SJSA1 (cell line): ENCODE measurements at places on chromosomes 2 and 18. TPM values are rescaled to one million over a fixed set of nuclear protein-coding genes. Genes with fewer than 3 reads are reported as not detected.
A peak's percentile ranks its signal among the peaks of the same experiment; 100 is the strongest.

- H3K4me3 ChIP-seq: no peak overlapping the region
- peaks cover 8% of the 10 kb centered on the region for H3K4me1 ChIP-seq
- H3K27me3 ChIP-seq: no peaks in the 10 kb centered on the region
- no peaks in the 10 kb centered on the region for H3K36me3 ChIP-seq
- DNase-seq: no peak
Observed at GRCh38 chr18:55220523-55220922, 261.3 kb upstream of the CCDC68 start.

DNA sequence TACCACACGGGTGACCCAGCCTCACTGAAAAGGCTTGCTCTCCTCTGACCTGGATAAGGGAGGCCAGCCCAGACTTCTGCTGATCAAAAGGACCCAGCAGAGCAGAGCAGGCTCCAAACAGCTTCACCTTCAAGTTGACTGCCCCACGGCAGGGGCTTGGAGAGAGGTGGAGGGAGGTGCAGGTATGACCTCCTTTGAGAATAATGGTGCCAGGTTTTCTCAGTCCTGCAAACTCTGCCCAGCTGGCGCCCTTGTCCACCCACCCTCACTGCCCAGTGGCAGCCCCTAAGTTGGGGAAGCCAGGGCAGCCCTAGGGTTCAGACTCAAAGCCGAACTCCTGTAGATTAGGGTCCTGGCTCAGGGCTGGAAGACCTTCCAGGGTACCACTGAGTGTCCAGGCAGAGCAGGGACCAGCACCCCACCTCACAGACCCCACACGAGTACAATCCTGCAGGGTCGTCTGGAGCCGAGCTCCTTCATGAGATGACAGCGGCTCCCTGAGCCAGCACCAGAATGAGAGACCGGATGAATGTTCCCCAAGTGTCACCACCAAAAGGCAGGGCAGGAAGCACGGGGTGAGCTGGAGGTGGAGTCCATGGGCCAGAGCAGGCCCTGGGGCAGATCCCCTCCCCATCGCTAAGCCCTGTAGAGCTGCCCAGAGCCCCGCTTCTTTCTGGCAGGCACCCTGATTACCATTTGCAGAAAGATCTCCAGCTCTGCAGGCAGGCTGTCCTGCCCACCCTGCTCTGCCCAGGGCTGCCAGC is 3.6 kb upstream of the GPC1 start:
- H3K27me3 ChIP-seq: no peaks in the 10 kb centered on the region
- peak; percentile 32 for DNase-seq
- H3K36me3 ChIP-seq: peaks cover 3% of the 10 kb centered on the region; the same call in 1 of the 2 replicates
- peaks cover 26% of the 10 kb centered on the region for H3K4me1 ChIP-seq

- no peak overlapping the region for H3K4me3 ChIP-seq
- no peak overlapping the region for H3K27ac ChIP-seq
- peaks cover 22% of the 10 kb centered on the region for H3K4me1 ChIP-seq
- DNase-seq: no peak
- H3K36me3 ChIP-seq: peaks cover 7% of the 10 kb centered on the region; the same call in 1 of the 2 replicates
- H3K27me3 ChIP-seq: no peaks in the 10 kb centered on the region
Observed at GRCh38 chr2:43524177-43524965, 71.5 kb downstream of the THADA start.

DNA sequence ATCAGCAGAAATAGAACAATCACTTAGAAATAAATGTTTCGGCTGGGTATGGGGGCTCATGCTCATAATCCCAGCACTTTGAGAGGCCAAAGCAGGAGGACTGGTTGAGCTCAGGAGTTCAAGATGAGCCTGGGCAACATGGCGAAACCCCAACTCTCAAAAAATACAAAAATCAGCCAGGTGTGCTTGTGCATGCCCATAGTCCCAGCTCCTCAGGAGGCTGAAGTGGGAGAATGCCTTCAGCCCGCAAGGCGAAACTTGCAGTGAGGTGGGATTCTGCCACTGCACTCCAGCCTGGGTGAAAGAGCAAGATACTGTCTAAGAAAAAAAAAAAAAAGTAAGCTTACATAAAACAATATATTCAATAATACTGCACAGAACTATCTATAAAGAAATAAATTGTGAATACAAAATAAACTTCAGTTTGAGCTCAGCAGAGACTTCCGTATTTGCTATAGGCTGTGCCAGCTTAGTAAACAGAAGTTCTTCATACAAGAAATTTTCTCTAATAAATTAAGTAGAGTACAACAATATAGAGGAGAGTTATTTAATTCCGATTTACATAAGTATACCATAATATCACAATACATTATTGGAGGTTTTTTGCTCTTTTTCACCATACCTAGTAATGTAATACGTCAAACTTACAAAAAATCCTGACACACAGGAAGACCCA is 43.6 kb downstream of the SRBD1 start:
- no peak overlapping the region for H3K4me3 ChIP-seq
- H3K27me3 ChIP-seq: no peaks in the 10 kb centered on the region
- peaks cover 4% of the 10 kb centered on the region; the same call in 1 of the 2 replicates for H3K4me1 ChIP-seq
- H3K36me3 ChIP-seq: peaks cover 3% of the 10 kb centered on the region; the same call in 1 of the 2 replicates

DNA sequence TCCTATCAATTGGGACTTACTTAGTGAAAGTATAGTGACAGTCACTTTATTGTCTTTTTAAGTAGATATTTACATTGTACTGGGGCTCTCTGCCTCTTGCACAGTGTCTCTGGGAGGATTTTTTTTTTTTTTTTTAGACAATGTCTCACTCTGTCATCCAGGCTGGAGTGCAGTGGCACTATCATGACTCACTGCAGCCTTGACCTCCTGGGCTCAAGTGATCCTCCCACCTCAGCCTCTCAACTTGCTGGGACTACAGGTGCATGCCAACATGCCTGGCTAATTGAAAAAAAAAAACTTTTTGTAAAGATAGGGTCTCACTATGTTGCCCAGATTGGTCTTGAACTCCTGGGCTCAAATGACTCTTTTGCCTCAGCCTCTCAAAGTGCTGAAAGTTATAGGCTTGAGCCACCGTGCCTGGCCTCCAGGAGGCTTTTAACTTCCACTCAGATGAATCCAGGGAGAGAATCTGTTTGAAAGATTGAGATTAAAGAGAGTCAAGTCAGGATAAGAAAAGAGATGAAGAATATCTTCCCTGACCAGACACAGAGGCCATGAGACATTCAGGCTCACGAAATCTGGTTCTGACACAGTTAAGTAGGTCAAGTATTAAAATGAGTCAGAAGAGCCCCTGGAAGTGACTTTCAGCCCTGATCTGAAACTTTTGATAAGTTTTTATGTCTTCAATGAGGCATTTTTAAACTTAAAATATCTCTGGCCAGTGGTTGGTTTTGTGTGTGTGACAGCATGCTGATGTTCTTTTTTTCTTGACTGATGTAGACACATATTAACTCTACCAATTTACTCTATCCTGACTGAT is 18.3 kb downstream of the ARHGEF33 start:
- DNase-seq: no peak
- no peaks in the 10 kb centered on the region for H3K27me3 ChIP-seq
- no peaks in the 10 kb centered on the region for H3K4me1 ChIP-seq

- H3K36me3 ChIP-seq: peaks cover 15% of the 10 kb centered on the region
- peaks cover 26% of the 10 kb centered on the region for H3K4me1 ChIP-seq
- DNase-seq: peak; percentile 48
- H3K4me3 ChIP-seq: peak overlapping the region; percentile 91
- peak overlapping the region; percentile 79 for H3K27ac ChIP-seq
Observed at GRCh38 chr2:191246820-191247380, 1.7 kb downstream of the MYO1B start.

GRCh38 chr2:73091164-73091563 is 19.7 kb upstream of the SFXN5 start:
- no peak overlapping the region for H3K27ac ChIP-seq
- H3K27me3 ChIP-seq: no peaks in the 10 kb centered on the region
- DNase-seq: no peak
- peaks cover 26% of the 10 kb centered on the region for H3K36me3 ChIP-seq
- peaks cover 29% of the 10 kb centered on the region for H3K4me1 ChIP-seq
- H3K4me3 ChIP-seq: no peak overlapping the region

DNA sequence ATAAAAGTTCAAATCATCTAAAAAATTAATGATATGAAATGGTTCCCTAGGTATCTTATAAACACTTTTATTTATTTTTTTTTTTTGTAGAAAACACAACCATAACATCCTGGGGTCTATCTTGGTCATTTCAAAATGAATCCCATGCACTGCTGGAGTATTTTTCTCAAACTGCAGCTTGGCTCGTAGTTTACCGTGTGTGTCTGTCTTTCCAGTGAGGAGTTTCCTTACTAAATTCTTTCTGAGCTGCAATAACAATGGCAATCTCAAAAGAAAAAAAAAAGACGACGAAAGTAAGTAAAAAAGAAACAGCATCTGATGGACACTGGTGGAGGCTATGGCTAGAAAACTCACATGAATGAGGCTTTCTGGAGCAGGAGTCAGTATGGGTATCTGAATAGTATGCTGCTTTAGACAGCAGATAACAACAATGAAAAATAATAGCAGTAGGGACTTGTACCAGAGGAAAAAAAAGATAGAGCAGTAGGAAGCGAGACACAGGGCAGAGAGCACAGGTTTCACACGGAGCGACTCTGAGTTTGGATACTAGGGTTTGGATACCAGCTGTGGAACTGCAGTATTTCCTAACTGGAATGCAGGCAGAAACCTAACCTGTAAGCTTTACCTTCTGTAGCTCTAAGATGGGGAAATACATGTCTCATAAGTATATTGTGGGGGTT is 43.5 kb downstream of the CALCRL start:
- H3K4me3 ChIP-seq: no peak overlapping the region
- H3K36me3 ChIP-seq: no peaks in the 10 kb centered on the region
- peaks cover 7% of the 10 kb centered on the region for H3K27me3 ChIP-seq

GRCh38 chr2:53473236-53473635 is 294.4 kb upstream of the CHAC2 start:
- H3K36me3 ChIP-seq: no peaks in the 10 kb centered on the region
- H3K27me3 ChIP-seq: no peaks in the 10 kb centered on the region
- H3K4me3 ChIP-seq: no peak overlapping the region
- H3K4me1 ChIP-seq: peaks cover 9% of the 10 kb centered on the region; the same call in 1 of the 2 replicates

- no peak overlapping the region for H3K27ac ChIP-seq
- peaks cover 13% of the 10 kb centered on the region for H3K4me1 ChIP-seq
- no peak overlapping the region for H3K4me3 ChIP-seq
- DNase-seq: no peak
- H3K36me3 ChIP-seq: peaks cover 55% of the 10 kb centered on the region
Observed at GRCh38 chr2:236162882-236163470, 5.2 kb downstream of the GBX2 start.

DNA sequence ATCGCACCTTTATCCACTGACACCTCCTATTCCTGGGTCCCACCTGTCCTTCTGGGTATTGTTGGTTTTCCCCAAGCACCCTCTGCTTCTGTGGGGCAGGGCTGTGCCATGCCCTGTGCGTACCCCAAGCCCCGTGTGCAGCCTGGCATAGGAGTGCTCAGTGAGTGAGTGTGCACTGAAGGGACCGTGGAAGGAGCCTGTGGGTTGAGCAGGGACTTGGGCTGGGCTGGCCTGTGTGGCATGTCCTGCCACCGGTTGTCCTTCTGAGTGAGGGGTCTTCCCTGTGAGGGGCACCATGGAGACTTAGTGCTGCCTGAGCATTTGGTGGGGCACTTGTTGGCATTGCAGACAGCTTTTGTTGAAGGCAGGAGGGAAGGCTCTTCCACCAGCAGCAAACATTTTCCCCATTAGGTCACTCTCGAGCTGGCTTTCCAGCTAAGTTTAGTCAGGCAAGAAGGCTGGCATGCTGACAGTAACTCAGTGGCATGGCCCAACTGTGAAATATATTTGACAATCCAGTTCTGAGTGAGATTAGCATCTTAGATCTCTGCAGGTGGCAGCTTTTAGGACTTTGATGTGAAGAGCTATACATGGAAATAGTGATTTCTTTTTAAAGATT is 64.7 kb downstream of the LPIN1 start:
- H3K36me3 ChIP-seq: peaks cover 29% of the 10 kb centered on the region
- no peaks in the 10 kb centered on the region for H3K27me3 ChIP-seq
- no peaks in the 10 kb centered on the region for H3K4me1 ChIP-seq
- H3K27ac ChIP-seq: no peak overlapping the region

DNA sequence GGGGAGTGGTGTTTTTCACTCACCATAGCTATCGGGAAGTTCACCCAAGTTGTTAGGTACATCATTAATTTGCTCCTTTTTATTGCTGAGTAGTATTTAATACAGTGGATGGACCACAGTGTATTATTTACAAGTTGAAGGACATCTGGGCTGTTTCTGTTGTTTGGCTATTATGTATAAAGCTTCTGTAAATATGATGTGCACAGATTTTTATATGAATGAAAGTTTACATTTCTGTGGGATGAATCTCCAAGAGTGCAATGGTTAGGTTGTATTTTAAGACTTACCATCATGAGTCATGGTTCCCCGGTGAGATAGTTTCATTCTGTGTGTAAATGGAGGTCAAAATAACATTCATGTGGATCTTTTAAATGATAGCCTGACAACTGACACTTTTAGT is 337.4 kb downstream of the PTPRM start:
- no peak overlapping the region for H3K4me3 ChIP-seq
- H3K4me1 ChIP-seq: peaks cover 51% of the 10 kb centered on the region
- no peaks in the 10 kb centered on the region for H3K36me3 ChIP-seq
- peak; percentile 86 for DNase-seq

GRCh38 chr2:207895274-207895860 is 125.7 kb upstream of the FZD5 start:
- no peak for DNase-seq
- H3K4me3 ChIP-seq: no peak overlapping the region
- H3K27me3 ChIP-seq: no peaks in the 10 kb centered on the region
- H3K36me3 ChIP-seq: no peaks in the 10 kb centered on the region
- H3K4me1 ChIP-seq: no peaks in the 10 kb centered on the region

GRCh38 chr2:219398721-219399363 is 11.1 kb upstream of the DNPEP start:
- no peak overlapping the region for H3K4me3 ChIP-seq
- H3K27ac ChIP-seq: no peak overlapping the region
- peaks cover 22% of the 10 kb centered on the region for H3K4me1 ChIP-seq
- no peaks in the 10 kb centered on the region for H3K36me3 ChIP-seq

GRCh38 chr2:207819839-207820784 is 50.4 kb upstream of the FZD5 start:
- no peaks in the 10 kb centered on the region for H3K27me3 ChIP-seq
- no peaks in the 10 kb centered on the region for H3K4me1 ChIP-seq
- no peak overlapping the region for H3K27ac ChIP-seq
- H3K36me3 ChIP-seq: no peaks in the 10 kb centered on the region
- no peak for DNase-seq

- H3K4me1 ChIP-seq: no peaks in the 10 kb centered on the region
- no peak overlapping the region for H3K27ac ChIP-seq
- H3K36me3 ChIP-seq: no peaks in the 10 kb centered on the region
- H3K27me3 ChIP-seq: peaks cover 84% of the 10 kb centered on the region
Observed at GRCh38 chr2:240648155-240648649, 22.9 kb downstream of the GPR35 start.

DNA sequence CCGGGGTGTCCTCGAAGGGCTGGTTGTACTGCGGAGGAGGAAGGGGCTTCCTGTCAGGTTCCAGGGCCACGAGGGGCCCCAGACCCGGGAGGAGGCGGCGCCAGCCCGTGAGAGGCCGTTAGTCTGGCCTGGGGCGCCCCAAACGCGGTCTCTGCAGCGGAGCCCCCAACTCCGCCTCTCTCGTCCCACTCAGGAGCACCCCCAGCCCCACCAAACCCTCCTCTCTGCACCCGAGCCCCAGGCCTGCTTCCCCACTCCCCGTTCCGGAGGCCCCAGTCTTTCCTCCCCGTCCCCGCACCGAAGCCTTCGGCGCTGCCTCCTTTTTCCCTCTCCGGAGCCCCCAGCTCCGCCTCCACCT is 473 bp downstream of the HJURP start:
- DNase-seq: no peak
- no peaks in the 10 kb centered on the region for H3K27me3 ChIP-seq
- H3K4me1 ChIP-seq: peaks cover 32% of the 10 kb centered on the region
- H3K36me3 ChIP-seq: peaks cover 55% of the 10 kb centered on the region
- H3K4me3 ChIP-seq: peak overlapping the region; percentile 84

The TIGD1 gene
- total RNA-seq: 3.7 and 5.0 TPM in 2 replicates

The UGT1A10 gene
- not detected in 2 replicates for total RNA-seq

The POMC gene
- not detected in 2 replicates for total RNA-seq

The CAD gene
- 17.0 and 17.6 TPM in 2 replicates for total RNA-seq
